ENCODE measurements at places on chromosomes 7 and 10.
A peak's percentile ranks its signal among the peaks of the same experiment; 100 is the strongest.

- DNase-seq, result no peak
These were observed 203.0 kb downstream of the FANK1 start for GRCh38 chr10:126099366-126099765.

GRCh38 chr10:133237241-133237587, 441 bp upstream of the VENTX start:
- no peak for DNase-seq

DNA sequence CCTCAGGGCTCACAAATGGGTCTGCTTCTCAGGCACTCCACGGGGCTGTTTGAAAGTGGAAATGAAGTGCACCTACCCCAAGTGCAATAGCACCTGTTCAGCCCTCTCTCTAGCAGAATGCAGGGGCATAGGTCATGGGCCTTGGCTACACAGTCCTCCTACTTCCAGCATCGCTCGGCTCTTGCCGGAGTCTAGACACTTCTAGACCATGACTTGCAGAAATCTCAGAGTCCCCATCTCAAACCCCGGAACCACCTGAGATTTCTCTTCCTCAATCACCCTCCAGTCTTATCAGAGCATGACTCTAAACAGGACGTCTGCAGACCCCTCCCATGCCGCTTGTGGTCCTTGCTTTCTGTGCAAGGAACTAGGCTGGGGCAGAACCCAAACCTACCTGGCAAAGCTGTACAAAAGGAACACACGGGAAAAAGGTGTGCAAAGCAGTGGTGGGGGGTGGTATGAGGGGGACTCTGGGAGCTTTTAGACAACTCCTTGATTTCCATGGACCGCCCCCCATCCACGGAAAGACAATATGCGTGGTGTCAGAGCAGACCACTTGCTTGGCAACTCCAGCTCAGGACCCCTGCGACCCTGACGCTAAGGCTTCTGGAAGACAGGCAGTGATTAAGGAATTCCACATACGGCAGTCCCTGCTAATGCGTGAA, 13.8 kb downstream of the TMEM273 start:
- no peak for DNase-seq

- DNase-seq, result no peak
These were observed 297.9 kb downstream of the GATA3 start for GRCh38 chr10:8352171-8353075.

- DNase-seq, result no peak
These were observed 40.9 kb downstream of the ARL5B start for GRCh38 chr10:18699849-18700840.

GRCh38 chr10:51100221-51100620, 25.9 kb downstream of the PRKG1 start:
- DNase-seq, result no peak

GRCh38 chr7:20350518-20350951, 19.8 kb downstream of the ITGB8 start:
- no peak for DNase-seq

GRCh38 chr7:38831259-38831996, 77.6 kb downstream of the VPS41 start:
- DNase-seq, result no peak

DNA sequence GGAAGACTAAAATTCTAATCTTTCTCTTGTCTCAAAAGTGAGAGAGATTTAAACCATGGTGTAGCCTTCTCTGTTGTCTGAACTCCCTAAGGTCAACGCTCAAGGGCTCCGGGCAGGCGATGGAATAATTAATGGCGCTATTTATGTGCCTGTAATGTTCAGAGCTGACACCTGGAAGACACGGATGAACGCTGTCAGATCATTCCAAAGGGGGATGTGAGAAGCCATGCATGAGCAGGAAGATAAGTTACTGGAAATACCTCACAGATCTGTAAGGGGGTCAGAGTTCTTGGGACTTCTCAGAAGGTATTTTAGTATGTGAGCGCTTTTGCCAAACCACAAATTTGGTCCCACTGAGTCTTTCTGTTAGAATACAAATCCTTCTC, 73.3 kb upstream of the MTPN start:
- no peak for DNase-seq

- no peak for DNase-seq
These were observed 38.1 kb downstream of the IKZF1 start for GRCh38 chr7:50342616-50343114.

DNA sequence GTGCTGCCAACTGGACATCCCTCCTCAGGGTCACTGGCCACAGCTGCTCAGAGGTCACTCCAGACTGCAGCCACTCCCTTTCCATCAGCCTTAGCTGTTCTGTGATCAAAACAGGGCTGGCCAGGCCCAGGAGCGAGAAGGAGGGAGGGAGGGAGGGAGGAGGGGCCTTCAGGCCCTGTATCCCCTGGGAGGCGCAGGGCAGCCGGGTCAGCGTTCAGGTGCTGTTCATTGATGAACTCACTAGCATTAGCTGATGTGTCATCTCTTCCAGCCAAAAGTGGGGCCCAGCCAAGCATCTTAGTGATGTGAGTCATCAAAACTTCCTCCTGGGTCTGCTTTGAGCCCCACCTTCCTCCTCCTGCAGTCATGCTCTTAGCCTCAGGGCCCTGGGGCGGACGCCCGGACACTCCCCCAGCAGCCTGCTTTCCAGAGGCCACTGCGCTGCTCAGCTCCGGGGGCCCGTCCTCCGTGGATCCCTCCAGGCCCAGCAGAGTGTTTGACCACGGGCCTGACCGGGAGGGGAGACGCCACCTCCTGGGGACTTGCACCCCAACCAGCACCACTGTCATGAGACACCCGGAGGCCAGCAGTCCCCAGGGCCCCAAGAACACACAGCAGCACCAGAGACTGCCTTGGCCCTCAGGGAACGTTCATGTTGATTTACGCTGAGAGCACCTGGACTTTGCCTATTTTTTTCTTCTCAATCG, 149.2 kb downstream of the PRKAG2 start:
- peak; percentile 43 for DNase-seq

- DNase-seq, result no peak
These were observed 386.6 kb downstream of the SH2D4B start for GRCh38 chr10:80924063-80924952.

- peak; percentile 39 for DNase-seq
These were observed 1.6 kb downstream of the CHST15 start for GRCh38 chr10:124091646-124092249.

GRCh38 chr10:3045471-3046209, 21.7 kb upstream of the PFKP start:
- DNase-seq, result no peak

DNA sequence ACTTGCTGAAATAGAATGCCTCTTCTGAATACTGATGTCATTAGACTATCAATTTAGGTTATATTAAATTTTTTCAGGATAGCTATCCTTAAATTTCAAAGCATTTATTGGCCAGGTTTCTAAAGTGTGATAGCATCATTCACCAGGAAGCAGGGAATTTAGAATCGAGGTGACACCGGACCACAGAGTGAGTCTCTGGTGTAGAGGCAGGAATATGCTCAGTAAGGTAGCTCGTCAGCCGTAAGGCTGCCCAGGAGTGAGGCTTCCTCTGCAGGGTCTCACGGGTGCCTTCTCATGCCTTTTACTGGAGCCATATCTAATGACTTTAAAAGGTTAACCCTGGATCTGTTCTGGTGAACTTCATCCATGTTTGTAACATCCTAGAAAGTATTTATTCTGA, 170.8 kb upstream of the KLF14 start:
- DNase-seq, result no peak
